ENCODE measurements at places on chromosomes 13 and 19.

- no peak for DNase-seq
Observed at GRCh38 chr19:56759531-56759930, 81.0 kb downstream of the PEG3 start.

DNA sequence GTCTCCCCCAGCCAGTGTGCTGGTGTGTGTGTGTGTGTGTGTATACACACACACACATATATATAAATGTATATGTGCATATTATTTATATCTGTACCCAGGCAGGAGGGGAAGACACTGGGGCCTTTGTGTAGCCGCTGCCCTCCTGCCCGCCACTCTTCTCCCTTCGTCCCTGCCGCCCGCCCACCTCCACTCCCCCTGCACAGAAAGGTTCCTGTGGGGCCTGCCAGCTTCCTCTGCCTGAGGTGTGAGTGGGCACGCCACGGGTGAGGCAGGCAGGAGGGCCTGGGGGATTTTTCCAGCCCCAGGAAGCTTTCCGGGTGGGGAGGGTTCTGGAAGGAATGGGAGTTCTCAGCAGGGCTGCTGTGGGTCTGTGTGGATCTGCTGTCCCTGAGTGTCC, 6.9 kb downstream of the IRF2BP1 start:
- DNase-seq: no peak

GRCh38 chr13:36088001-36088400, 43.2 kb downstream of the DCLK1 start:
- DNase-seq: no peak

DNA sequence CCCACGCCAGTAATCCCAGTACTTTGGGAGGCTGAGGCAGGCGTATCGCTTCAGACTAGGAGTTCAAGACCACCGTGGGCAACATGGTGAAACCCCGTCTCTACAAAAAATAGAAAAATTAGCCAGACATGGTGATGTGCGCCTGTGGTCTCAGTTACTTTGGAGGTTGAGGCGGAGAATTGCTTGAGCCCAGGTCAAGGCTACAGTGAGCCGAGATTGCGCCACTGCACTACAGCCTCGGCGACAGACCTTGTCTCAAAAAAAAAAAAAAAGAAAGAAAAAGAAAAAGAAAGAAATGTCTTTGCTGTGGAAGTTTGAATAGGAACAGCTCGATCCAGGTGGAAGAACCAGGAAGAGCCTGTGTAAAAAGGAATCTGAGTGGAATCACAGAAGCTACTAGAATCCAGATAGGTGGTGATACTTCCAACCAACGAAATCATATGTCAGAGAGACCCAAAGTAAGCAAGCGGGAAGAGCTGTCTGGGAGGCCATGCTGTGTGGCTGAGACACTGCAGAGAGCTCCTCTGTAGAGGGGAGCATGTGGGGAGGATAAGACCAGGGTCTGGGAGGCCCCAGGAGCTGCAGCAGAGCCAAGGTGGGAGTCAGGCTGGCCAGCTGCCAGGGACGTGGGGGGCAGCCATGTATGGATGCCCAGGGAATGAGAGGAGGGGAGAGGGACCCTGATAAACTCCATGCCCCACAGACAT, 21.1 kb downstream of the LATS2 start:
- no peak for DNase-seq

DNA sequence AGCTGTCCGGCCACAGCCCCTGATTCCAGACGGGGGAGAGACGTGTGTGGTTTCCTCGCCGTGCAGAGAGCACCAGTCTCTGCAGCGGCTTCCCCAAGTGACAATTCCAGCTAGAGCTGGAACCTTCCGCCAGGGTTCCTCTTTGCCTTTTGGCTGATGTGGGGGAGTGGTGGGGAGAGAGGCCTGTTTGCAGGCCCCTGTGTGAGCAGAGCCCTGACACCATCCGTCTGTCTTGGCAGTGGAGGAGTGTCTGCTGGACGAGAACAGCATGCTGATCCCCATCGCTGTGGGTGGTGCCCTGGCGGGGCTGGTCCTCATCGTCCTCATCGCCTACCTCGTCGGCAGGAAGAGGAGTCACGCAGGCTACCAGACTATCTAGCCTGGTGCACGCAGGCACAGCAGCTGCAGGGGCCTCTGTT, 25.0 kb downstream of the LAMP1 start:
- DNase-seq: no peak

All from OCI-M1 (cell line).